Osteocyte (in vitro differentiated cells): ENCODE measurements at places on chromosomes 13 and 19.

GRCh38 chr13:39818953-39819352 is 163.5 kb downstream of the COG6 start:
- DNase-seq = no peak

DNA sequence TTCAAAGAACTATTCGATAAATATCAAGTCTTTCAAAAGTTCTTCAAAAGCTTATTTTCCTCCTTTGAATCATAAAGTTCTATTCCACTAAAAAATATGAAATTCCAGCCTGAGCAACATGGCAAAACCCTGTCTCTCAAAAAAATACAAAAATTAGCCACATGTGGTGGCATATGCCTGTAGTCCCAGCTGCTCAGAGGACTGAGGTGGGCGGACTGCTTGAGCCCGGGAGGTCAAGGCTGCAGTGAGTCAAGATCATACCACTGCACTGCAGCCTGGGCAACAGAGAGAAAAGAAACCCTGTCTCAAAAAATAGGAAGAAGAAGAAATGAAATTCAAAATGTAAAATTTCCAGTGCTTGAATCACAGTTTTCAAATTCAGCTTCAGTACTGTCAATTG is 24.6 kb downstream of the CAB39L start:
- no peak for DNase-seq

DNA sequence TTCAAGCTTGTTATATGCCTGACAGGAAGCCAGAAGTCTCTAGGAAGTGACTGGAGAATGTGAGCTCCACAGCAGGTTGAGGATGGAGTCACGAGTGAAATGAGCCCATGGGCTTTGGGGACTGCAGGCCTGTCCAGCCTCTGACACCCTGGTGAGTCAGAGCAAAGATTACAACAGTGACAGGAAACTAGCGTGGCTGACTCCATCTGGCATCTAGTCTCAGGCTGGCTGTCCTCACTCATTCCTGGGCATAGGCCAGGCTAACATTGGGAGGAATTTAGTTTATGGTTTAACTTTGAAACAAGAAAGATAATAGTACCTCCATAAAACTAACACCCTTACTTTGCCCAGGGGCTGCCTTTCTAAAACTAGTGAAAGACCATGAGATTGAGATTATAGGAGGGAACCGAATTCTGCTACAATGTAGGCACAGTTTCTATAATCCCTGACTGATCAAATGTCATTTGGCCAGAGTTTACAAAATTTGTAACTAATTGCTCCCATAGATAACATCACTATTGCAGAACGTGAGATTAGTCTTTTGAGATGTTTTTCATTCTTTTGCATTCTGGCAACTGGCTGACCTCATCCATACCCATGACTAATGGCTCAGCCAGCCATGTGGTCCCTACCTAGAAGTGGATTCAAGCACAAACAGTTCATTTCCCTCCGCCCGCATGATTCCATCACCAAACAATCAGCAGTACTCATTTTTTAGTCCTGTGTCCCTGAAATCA is 28.4 kb downstream of the PSG1 start:
- no peak for DNase-seq

GRCh38 chr19:44909775-44910174 is 4.2 kb downstream of the APOE start:
- DNase-seq = no peak

DNA sequence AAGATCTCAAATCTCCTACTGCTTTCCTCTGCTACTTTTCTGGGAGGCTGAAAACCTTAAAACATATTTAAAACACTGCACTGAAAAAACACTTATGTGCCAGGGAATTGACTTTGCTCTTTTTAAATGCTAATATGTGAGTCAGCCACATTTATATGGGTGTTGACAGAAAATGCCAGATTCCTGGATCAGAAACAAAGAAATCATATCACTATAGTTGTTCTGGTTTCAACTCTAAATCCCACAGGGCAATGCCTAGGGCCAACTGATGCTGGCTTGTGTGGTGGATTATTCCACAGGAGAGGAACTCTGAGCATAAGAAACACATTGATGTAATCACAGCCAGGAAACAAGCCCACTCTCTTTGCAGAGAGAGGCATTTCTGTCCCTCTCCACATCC is 1439.0 kb upstream of the SPRY2 start:
- no peak for DNase-seq

DNA sequence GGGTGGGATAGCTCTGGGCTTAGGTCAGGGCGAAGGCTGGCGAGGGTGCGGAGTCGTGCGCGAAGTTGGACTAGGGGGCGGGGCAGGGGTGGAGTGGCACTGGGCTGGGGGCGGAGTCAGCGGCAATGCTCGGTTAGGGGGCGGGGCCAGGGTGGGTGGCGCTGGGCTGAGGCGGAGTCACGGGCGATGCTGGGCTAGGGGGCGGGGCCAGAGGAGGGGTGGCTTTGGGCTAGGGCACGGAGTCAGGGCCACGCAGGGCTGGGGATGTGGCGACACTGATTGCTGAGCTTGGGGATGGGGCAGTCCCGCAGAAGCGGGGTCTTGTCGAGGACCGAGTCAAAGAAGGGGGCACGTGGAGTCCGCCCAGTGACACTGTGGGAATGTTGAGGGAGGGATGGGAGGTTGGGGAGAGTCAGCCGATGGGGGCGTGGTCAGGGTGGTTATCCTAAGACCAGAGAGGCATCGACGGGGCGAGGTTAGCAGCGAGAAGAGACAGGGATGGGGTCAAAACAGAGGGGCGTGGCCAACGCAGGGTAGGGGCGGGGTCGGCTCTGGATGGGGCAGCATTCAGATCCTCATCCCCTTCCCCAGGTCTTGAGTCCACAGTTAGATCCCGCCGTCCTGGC is 8.7 kb downstream of the HOMER3 start:
- no peak for DNase-seq

- no peak for DNase-seq
Measured at GRCh38 chr13:110152351-110152750, 154.6 kb downstream of the COL4A1 start.

DNA sequence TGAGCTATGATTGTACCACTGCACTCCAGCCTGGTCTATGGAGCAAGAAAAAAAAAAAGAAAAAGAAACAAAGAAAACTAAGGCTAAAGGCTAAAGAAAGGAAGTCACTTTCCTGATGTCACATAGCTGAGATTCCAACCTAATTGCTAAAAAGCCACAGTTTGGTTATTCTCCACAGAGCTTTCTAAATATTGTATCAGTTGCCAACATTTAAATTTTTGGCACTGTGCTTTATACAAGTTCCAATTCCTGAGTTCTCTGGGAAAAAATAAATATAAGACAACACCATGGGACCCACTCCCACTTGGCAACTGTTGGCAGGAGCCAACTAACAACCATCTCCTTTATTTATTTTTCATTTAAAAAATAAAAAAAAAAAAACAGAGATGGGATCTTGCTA is 11.2 kb upstream of the LYPD3 start:
- no peak for DNase-seq

GRCh38 chr13:26983543-26984320 is 187.9 kb downstream of the USP12 start:
- DNase-seq = no peak

DNA sequence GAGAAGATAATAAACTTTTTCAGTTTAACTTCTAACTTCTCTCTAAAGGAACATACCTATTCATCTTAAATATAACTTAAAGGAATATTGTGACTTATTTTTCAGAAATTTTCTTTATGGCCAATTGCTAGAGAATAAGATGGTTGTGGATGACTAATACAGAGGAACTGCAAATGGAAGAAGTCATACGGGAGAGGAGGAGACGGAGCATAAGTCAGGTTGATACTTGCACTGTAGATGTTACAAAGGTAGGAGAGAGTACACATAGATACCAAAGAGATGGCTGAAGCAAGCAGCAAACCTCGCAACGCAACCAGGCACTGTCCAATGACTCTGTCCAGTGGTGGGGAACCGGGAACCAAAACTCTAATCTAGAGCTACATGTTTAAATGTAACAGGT is 963.4 kb downstream of the PCDH9 start:
- no peak for DNase-seq

GRCh38 chr13:107271227-107271626 is 703.3 kb upstream of the ARGLU1 start:
- DNase-seq = no peak

- no peak for DNase-seq
Measured at GRCh38 chr13:52348071-52348470, 57.9 kb downstream of the THSD1 start.

DNA sequence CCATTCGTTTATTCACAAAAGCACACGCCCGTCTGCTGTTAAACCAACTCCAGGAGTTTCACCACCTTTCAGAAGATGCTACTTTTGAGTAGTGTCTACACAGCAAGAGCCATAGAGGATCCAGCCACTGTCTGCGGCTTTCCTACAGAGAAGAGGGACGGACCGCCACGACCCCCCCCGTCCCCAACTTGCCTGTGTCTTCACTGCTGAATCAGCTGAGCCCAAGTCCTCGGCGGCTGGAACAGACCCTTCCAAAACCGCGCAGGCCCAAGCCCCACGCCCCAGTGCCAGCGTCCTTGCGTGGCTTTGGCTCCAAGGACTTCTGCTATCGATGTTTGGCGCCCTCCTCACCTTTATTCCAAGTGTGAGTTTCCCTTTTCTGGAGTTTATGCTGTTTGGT is 65.1 kb downstream of the SPACA7 start:
- DNase-seq = no peak

DNA sequence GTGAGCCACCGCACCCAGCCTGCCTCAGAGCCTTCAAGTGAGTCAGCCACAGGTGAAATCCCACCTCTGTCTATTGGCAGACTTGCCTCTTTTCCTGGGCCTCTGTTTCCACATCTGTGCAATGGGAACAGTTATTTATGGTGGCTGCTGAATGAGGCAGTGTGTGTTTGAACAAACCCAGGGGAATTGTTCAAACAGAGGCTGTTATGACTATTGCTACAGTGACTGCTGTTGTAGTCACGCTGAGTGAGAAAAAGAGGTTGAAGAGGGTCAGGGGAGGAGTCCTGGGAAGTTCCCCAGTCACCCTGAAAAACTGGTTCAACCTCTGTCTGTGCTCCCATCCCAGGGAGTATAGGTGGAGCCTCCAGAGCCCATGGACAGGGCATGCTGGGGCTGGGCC is at the start of gene CEACAM19:
CEACAM19 (plus strand) TSS at position 83 of the 400 bp plus-strand sequence. CDS start 450 bp downstream, outside the sequence.
- DNase-seq = no peak

GRCh38 chr13:93621051-93621450 is 394.4 kb downstream of the GPC6 start:
- no peak for DNase-seq

- DNase-seq = no peak
Measured at GRCh38 chr19:47729799-47730520, 15.4 kb upstream of the NOP53 start.
